ENCODE measurements at places on chromosomes 2 and 18.

- no peak for DNase-seq
These were observed 63.6 kb upstream of the ACSL3 start for GRCh38 chr2:222797261-222797660.

GRCh38 chr2:218717262-218717661 lies 6.6 kb downstream of the TTLL4 start:
- DNase-seq = no peak

GRCh38 chr2:150023044-150023443 lies 435.5 kb upstream of the MMADHC start:
- no peak for DNase-seq

DNA sequence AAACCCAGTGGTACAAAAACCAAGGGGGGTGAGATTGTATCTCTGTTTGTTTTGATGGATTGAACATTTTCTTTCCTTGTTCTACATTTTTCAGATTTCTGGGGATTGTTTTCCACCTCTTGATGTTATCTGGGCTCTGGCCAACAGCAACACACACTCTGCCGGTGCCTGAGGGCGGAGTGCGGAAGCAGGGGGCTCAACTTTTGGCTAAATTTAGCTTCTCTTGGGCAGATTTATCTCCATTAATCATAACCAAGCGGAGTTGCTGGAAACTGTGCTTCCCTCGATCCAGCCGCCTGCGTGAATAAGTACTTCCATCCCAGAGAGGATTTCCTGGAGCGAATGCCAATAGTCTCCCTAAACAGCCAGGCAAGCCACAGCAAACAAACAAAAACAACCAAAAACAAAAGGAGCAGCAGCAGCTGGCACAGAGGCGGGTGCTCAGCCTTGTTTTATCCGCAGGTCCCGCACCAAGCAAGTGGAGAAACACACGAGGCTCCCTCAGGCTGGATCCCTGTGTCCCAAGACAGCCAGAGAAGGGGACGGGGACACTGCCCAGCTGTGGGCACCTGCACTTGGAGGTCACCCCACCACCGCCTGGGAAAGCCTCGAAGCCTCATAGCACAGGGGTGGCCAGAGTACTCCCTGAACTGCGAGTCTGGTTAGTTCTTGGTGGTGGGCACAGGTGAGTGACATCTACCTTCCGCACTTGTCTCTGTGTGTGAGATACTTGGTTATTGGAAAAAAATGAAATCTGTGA lies 143.4 kb downstream of the NDUFA10 start:
- DNase-seq = no peak

Measured in right cardiac atrium (tissue), 5 donors.